Activated T-helper 1 cell treated with anti-CD3 and anti-CD28 coated beads, Interleukin-2, amount 50 U/mL, for 16 hours (primary cell): ENCODE measurements at places on chromosomes 1 and 21.

DNA sequence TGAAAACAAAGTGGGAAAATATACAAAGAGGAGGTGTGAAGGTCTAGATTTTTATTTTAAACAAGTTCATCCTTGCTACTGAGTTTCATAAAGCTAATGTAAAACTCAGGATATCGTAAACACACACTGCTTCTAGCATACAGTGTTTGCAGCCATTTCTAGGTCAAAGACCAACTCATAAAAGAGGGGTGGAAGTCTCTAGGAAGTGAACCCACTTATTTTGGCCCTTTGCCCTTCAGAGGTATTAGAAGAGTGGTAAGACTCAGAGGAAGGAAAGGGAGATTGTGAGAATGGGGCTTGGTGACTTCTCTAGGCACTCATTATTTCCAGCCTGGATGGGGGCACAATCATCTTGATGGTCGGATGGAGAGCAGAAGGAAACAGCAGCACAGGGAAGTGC lies 91.2 kb downstream of the TNFSF18 start:
- no peak for DNase-seq

DNA sequence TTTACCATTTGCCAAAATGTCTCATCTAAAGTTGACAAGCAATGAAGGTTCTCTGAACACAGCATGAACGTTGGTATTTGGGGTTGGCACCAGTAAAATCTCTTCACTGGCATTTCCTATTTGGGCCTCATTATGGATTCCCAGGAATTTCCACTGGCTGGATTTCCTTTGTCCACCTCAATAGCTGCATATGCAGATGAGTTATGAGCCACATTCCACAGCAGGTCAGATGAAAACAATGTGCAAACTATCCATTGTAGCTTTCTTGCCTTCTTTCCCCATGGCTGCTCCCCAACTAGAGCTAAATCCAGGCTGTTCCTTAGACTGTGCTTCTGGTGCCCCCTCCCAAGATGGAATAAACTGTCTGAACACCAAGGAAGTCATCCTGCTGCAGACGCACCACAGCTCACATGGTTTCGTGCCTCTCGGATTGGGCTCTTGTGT lies 168.1 kb upstream of the FGGY start:
- no peak for DNase-seq

GRCh38 chr1:172154551-172154950 lies 265.9 kb upstream of the C1orf105 start:
- DNase-seq = no peak

DNA sequence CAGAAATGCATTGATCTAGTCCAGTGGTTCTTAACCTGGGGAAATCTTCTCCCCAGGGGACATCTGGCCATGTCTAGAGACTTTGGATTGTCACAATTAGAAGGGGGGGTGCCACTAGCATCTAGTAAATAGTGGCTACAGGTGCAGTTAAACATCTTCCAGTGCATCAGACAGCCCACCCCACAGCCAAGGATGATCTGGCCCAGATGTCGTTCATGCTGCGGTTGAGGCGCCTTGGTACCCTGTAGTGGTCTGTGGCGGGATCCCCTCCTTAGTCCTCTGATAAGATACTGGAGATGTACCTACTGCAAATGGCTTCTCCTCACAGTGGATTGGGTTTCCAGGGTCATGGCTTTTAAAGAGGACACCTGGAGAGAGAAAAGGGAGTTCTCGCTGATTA lies 69.8 kb downstream of the PRDM2 start:
- DNase-seq = no peak

DNA sequence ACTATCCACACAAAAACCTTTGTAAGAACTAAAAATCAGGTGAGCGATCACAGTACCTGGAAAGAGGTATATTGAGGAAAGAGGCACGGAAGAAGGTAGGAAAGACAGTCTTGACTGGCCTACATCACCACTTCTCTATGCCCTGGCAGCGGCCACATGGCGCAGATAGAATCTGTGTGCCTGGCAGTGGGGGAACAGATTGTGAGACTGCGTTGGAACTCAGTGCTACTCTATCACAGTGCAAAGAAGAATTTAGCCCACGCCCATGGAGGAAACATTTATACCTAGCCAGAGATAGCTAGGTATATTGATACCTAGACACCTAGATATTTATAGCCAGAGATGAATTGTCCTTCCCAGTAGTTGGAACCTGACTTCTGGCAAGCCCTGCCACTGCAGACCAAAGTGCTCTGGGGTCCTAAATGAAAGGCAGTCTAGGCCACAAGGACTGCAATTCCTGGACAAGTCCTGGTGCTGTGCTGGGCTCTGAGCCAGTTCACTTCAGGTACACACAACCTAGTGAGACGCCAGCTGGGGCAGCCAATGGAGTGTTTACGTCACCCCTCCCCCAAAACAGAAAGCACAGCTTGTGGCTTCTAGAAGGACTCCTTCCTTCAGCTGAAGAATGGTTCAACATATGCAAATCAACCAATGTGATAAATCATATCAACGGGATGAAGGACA lies 51.9 kb downstream of the DHX9 start:
- DNase-seq = no peak

- DNase-seq = no peak
These were observed 36.9 kb upstream of the RGS1 start for GRCh38 chr1:192538407-192539296.

- DNase-seq = no peak
These were observed 9.6 kb downstream of the RAB42 start for GRCh38 chr1:28601696-28602095.
